Central memory CD8-positive, alpha-beta T cell (primary cell): ENCODE measurements at places on chromosomes 3 and 15.

DNA sequence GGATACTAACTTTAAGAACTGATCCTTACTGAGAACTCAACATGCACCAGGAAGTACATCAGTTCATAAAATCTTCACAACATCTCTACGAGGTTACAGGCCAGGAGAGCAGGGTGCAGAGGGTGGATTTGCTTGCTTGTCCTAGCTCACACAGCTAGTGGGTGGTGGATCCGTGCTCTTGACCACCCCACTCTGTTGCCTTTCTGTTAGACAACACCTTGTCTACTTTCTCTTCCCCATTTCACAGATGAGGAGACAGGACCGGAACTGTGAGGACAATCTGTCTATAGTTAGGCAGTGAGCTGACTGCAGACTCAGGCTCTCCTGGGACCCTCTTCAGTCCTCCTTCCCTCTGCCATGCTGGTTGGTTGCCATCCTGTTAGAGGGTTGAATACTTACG is 221.7 kb upstream of the TLE3 start:
- H3K36me3 ChIP-seq = peaks cover 1% of the 10 kb centered on the region
- H3K27me3 ChIP-seq = no peaks in the 10 kb centered on the region
- no peak for DNase-seq
- peaks cover 15% of the 10 kb centered on the region for H3K4me1 ChIP-seq

GRCh38 chr3:179768080-179768479 is 115.2 kb downstream of the USP13 start:
- no peak overlapping the region for H3K27ac ChIP-seq
- peaks cover 10% of the 10 kb centered on the region for H3K36me3 ChIP-seq
- H3K4me3 ChIP-seq = no peak overlapping the region
- H3K27me3 ChIP-seq = no peaks in the 10 kb centered on the region

- peaks cover 3% of the 10 kb centered on the region for H3K36me3 ChIP-seq
- no peak for DNase-seq
- H3K4me1 ChIP-seq = peaks cover 44% of the 10 kb centered on the region
Measured at GRCh38 chr15:85401108-85401774, 20.8 kb downstream of the AKAP13 start.

- peaks cover 34% of the 10 kb centered on the region for H3K27me3 ChIP-seq
- peaks cover 6% of the 10 kb centered on the region for H3K4me1 ChIP-seq
- no peaks in the 10 kb centered on the region for H3K36me3 ChIP-seq
- H3K27ac ChIP-seq = no peak overlapping the region
- no peak for DNase-seq
Measured at GRCh38 chr15:35019404-35020327, 31.6 kb upstream of the ZNF770 start.
